ENCODE measurements at places on chromosomes 1 and 21.

- DNase-seq, result no peak
These were observed 60.2 kb upstream of the CFAP126 start for GRCh38 chr1:161427733-161428516.

DNA sequence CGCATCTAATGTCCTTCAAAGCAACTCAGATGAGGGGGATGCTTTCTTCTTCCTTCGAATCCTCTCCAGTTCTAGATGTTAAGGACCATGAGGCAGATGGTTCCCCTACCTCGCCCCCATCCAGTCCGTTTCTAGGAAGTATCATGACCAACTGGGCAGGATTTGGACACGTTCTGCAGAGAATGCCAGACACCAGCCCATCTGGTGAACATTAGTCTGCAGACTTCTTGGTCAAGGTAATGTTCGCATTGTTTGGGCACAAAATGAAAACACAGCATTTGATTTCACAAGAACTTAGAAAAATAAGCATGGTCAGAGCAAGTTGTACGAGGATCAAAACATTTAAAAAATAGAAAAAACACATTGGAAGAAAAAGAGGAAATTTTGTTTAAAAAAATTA lies 25.4 kb upstream of the ADARB1 start:
- no peak for DNase-seq

DNA sequence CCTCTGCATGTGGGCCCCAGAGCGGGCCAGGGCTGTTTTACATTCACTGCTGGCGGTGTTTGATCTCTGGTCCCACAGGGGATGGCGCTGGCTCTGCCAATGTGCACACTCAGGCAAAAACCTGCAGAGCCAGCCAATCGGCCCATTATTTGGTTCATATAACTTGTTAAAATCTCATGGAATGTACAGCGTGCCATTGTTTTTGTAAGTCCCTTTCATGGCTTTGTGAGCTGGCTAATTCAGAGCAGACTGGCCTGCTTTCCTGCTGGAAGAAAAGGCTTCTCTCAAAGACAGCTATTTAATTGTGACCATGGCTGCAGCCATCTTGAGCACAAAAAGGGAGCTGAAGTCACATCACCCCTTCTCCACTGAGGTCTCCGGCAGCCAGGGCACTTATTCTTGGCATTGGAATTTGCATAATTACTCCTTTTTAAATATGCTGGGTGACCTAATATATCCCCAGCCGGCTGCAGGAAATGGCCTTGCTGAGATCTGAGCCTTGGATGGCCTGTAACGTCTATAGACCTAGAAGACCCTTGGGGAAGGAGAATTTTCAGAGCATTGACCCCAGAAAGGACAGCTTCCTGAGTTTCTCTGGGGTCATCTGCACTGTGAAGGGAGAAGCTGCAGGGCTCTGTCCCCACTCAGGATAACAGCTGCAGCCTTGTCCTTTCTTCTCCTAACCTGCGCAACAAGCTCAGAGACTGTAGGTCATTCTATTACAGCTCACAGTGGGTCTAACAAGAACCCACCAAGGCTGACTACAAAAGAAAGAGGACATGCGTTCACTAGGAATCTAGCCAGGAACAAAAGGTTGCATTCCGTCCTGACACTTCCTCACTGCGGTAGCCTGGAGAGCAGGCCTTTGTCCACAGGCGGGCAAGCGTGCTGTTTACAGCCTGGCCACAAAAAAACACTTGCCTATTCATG lies 45.8 kb downstream of the BCAR3 start:
- no peak for DNase-seq

DNA sequence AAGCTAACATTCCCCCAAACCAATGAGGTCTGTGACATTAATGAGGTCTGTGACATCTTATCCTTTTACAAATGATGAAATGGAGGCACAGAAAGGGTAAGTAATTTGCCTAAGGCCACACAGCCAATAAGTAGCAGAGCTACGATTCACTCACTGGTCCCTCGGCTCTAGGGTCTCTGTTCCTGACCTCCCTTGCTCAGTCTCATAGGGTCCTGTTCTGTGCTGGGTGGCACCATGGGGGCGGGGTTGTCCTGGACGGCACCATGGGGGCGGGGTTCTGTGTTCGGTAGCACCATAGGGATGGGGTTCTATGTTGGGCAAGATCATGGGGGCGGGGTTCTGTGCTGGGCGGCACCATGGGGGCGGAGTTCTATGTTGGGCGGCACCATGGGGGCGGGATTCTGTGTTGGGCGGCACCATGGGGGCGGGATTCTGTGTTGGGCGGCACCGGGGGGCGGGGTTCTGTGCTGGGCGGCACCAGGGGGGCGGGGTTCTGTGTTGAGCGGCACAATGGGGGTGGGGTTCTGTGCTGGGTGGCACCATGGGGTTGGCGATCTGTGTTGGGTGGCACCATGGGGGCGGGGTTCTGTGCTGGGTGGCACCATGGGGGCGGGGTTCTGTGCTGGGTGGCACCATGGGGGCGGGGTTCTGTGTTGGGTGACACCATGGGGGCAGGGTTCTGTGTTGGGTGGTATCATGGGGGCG lies 55.6 kb downstream of the CLSTN1 start:
- DNase-seq, result peak; percentile 32

Data from hematopoietic multipotent progenitor cell treated with erythropoietin and hydrocortisone succinate and interleukin-3 and kit ligand, for 15 days (in vitro differentiated cells).